ENCODE measurements at places on chromosomes 6 and 20.
A peak's percentile ranks its signal among the peaks of the same experiment; 100 is the strongest.

- no peak for DNase-seq
Measured at GRCh38 chr6:108630050-108630714, 69.5 kb downstream of the FOXO3 start.

DNA sequence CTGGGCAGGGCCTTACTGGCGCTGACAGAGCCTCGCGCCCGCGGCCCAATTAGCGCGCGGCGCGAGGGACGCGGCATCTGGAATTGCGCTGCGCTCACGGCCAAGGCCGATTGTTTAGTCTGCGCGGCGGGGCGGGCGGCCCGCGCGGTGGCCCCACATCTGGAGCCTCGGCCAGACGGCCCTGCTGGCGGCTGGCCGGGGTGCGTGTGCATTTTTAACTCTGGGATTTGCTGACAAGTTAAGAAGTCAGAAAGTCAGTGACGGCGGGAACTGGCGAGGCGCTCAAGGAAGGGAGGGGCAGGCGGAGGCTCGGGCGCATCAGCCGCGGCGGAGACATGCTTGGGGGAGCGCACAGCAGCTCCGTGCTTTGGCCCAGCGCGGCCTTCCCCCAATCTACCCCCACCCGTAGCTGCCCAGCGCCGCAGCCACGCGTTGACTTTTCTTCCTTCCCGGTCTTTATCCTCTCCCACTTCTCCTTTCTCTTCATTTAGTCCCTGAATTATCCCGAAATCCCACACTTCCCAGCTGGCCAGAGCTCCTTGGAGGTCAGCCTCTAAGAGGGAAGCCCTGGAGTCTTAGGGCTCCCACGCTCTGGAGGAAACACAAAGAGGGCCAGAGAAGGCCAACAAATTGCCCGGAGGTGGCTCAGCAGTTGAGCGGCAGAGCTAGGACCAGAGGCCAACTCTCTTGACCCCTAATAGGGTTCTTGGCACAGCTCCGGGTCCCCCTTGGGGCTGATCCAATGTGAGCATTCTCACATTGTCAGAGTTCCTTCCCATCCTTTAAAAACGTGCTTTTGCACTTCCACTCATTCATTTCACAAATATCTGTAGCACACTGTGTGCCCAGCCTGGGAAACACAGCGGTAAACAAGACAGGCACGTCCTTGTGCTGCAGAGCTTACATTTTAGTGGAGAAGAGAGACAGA is 40.8 kb upstream of the FOXP4 start:
- DNase-seq = no peak

DNA sequence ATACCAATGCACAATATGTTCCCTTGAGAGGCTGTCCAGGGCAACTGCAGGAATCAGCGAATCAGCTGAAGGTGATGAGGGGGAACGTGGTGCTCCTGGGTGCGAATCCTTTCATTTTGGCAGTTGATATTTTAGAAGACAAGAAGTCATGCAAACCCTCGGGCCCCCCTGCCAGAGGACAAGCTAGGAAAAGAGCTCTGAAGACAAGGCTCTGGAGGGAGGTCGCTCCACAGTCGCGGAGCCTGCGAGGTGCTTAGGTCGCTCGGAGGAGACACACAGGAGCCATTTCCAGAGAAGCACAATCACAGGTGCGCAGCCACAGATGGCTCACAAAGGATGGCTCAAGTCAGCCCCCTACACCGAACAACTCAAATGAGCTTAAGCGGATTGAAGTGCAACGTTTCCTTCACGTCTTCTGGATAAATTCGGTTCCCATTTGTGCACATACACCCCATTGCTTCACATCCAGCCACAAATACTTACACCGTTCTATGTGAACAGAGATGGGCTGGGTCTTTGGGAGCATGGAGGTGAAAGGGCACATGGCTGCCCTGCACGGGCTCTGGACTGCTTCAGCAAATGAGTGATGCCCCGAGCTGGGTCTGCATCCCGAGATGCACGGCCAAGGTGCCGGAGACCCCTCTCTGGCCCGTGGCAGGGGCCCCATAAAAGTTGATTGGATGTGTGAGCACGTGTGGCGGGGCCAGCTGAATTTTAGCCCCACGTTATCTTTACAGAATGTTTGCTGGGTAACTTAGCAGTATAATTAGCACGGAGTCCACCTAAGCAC is 286.3 kb downstream of the TAF4 start:
- no peak for DNase-seq

- DNase-seq = no peak
Measured at GRCh38 chr20:3808544-3808943, 11.8 kb upstream of the AP5S1 start.

GRCh38 chr6:136401749-136402148 is 112.1 kb upstream of the BCLAF1 start:
- no peak for DNase-seq

GRCh38 chr6:28896505-28897368 is 27.0 kb downstream of the TRIM27 start:
- peak; percentile 87 for DNase-seq

GRCh38 chr20:60057123-60057865 is 99.1 kb downstream of the CDH26 start:
- peak; percentile 77 for DNase-seq

- DNase-seq = no peak
Measured at GRCh38 chr20:3976511-3976910, 38.8 kb downstream of the RNF24 start.

- no peak for DNase-seq
Measured at GRCh38 chr6:23951691-23952090, 174.3 kb upstream of the NRSN1 start.

- DNase-seq = peak; percentile 68
Measured at GRCh38 chr6:85323435-85324040, 126.3 kb upstream of the NT5E start.

DNA sequence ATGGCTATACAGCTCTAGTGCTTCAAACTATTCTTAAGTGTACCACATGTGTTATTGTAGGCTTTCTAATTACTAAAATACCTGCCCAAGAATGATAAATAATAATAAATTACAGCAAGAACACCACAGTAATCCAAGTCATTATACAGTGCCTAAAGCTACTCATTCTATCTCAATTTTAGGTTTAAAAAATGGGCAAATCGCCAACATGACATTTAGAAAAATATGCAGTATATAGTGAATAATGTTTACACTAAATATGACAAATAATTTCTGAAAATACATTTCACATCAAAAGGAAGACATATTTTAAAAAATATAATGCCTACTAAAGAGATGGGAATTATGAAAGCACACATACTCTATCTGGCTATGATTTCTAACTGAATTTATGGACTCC is 91.8 kb downstream of the MAN1A1 start:
- no peak for DNase-seq

DNA sequence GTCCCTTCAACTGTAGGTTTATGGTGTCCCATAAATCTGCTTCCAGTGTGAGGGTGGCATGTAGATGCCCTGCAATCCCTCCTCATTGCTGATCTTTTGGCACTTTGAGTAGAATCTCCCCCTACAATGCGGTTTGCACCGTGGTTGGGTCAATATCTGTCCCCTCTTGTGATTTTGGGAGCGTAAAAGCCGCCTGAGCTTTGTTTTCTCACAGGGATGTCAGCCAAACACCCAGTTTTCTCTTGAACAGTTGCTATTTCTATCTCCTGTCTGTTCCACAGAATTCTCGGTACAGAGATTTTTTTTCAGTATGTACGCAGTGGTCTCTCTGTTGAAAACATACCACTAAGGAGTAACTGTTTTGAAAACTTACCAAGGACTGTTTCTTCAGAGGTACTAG is 21.8 kb downstream of the CDS2 start:
- no peak for DNase-seq

GRCh38 chr6:133288662-133289061 is 47.5 kb downstream of the EYA4 start:
- DNase-seq = no peak

DNA sequence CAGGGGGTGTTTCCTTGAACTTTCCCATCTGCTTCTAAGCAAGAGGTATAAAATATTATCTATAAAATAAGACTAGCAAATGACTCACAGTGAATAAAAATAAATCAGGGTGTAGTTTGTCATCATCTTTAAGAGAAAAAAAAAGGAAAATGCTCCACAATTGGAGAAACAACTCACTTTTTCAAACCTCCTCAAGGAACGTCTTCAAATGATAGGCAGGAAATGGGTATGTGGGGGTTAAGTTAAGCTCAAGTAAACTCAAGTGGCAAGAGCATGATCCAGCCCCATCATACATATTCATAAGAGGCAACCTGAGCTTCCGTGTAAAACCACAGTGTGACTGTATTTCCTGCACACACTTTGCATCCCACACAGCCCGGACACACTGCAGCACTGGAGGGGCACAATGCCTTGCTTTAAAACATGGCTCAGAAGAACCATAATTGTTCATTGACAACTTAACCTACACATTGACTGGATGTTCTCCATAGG is 58.5 kb upstream of the CEP85L start:
- DNase-seq = peak; percentile 11

DNA sequence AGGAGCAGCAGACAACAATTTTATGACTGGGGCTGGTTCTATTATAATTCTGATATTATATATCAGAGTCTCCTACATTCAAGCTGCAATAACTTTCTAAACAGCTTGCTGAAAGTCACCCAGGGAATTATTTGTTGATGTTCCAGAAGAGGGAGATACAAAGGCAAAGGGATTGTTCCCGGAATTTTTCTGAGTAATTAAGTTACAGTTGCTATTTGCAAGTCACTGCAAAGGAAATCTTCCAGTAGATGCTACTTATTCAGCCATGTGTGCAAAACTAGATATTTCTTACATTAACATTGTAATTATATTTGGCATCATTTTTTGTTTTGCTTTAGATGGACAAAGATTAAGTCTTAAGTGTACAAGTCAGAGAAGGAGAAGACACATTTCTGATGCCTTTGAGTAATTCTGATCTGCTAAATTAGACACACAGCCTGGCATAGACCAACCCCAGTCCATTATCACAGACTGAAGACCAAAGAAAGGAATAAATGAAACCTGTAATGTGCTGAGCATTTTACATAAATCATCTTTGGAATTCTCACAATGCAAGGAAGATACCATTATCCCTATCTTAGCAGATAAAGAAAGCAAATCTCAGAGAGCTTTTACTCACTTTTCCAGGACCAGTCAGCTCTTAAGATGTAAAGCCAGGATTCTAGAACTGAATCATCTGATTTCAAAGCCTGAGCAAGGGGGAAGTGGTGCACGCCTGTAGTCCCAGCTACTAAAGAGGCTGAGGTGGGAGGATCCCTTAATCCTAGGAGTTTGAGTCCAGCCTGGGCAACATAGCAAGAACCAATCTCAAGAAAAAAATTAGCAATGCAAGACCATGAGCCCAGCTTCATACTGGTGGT is 62.6 kb upstream of the AKAP12 start:
- DNase-seq = no peak

- DNase-seq = no peak
Measured at GRCh38 chr6:131159578-131159977, 24.3 kb downstream of the AKAP7 start.
